ENCODE measurements at places on chromosomes 7 and 10.

GRCh38 chr10:58570979-58571378 lies 58.3 kb downstream of the BICC1 start:
- DNase-seq: no peak

- no peak for DNase-seq
These were observed 325.2 kb downstream of the PRPF18 start for GRCh38 chr10:13911821-13912520.

DNA sequence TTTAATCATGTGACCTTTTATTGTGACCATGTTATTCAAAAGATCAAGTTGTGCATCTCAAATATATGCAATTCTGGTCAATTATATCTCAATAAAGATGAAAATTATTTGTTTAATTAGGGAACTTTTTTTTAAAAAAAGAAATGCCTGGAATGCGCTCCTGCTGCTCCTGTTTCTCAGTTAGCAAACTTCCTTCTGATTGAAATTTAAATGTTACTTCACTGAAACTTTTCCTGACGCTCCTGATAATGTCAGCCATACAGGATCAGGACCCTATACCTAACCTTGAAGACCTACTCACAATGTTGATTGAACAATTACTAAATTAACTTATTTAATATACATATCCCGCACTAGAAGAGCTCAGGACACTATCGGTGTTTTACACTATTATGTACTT lies 190.4 kb downstream of the MACC1 start:
- DNase-seq: no peak

GRCh38 chr10:87594864-87595263 lies 64.8 kb upstream of the PAPSS2 start:
- DNase-seq: no peak

DNA sequence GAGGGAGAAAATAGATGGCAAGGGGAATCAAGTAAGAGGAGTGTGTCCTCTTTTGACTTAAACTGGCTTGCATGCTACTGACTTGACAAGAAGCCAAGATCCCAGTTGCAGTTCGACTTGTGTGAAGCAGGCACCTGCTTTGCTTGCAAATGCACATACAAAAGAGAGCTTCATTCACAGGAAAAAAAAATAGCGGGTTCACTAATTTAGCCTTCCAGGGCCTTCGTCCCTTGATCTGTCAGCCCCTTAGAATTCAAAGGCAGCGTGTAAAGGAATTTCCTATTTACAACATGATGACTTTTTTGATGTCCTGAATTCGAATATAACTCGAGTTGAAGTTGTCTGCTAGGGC lies 192.1 kb downstream of the CELF2 start:
- no peak for DNase-seq

DNA sequence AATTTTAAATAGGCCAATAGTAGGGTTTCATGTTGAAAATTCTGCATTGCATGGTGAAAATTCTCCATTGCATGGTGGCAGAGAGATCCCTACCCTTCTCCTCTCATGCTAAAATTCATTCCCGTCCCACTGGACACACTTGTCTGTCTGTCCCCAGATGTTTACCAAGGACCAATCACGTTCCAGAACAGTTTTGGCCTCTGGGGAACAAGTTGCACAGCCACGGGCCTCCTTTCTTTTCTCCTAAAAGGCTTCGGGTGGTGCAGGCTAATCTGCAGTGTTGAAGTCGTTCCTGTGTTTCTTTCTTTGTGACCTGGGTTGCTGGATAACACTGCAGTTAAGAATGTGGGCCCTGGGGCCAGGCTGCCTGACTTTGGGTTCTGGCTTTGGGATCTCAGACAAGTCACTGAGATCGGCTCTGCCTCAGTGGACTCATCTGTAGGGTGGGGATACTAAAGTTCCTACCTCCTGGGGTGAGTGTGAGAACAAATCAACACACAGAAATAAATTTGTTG lies 113.1 kb upstream of the FAM204A start:
- no peak for DNase-seq

- no peak for DNase-seq
These were observed 35.7 kb upstream of the DYNC1I1 start for GRCh38 chr7:95736635-95737034.

DNA sequence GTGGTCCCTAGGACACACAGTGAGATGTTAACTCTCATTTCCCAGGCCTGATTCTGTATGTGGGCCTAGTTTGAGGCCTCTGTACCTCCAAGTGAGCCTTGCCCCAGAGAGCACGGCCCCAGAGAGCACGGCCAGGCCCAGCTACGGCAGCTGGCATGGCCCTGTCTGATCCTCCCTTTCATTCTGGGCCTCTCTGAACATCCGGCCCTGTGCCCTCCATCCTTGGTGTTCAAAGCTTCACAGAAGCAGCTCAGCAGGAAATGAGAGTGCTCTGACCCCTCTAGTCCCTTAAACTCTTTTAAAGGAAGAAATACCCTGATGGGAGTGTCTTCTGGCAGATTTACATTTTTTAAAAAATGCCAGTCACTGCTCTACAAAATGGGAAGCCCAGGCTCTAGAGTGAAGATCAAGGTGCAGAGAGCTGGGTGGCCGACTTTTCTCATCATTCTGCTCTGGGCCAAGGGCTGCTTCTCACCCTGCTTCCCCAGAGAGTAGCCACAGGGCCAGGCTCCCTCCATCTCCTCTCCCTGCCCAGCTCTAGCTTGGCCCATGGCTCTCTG lies 171.9 kb downstream of the RPS24 start:
- no peak for DNase-seq

GRCh38 chr10:113027574-113028455 lies 77.8 kb downstream of the TCF7L2 start:
- no peak for DNase-seq

GRCh38 chr10:5566614-5567013 lies 41.9 kb downstream of the CALML3 start:
- no peak for DNase-seq

GRCh38 chr10:19098803-19099202 lies 50.2 kb downstream of the MALRD1 start:
- no peak for DNase-seq

DNA sequence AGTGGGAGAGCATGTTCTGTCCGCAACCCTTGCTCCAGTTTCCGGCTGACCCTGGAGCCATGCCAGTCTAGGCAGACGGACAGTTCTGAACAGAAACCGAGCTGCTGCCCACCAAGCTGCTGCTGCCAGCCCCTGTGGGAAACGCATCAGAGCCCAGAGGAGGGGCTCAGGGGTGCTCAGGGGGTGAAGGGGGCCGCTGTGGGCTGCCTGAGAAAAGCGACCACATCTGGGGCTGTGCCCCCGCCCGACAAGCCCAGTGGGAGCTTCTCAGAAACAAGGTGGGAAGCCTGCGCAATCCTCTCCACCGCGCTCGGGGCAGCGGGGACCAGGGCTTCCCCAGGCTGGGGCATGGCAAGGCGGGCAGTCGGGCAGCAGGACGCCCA lies 38.8 kb upstream of the CFAP46 start:
- no peak for DNase-seq

- DNase-seq: no peak
These were observed 59.9 kb upstream of the ECHDC3 start for GRCh38 chr10:11682267-11682683.

DNA sequence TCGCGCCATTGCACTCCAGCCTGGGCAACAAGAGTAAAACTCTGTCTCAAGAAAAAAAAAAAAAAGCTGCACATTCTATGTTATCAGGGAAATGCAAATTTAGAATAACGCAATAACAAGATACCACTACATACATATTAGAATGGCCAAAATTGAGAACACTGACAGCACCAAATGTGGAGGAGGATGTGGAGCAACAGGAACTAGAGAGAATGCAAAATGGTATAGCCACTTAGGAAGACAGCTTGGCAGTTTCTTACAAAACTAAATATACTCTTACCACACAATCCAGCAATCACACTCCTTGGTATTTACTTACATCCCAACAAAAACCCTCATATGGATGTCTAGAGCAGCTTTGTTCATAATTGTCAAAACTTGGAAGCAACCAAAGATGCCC lies 76.8 kb downstream of the ALOX5 start:
- DNase-seq: no peak

- peak; percentile 63 for DNase-seq
These were observed 4.9 kb upstream of the SLC29A3 start for GRCh38 chr10:71314028-71314693.

- DNase-seq: no peak
These were observed 179.7 kb upstream of the GRB10 start for GRCh38 chr7:50962281-50962883.

- DNase-seq: no peak
These were observed 16.2 kb downstream of the CHST3 start for GRCh38 chr10:71980181-71981014.

GRCh38 chr10:53387562-53387961 lies 615.0 kb upstream of the MBL2 start:
- no peak for DNase-seq

DNA sequence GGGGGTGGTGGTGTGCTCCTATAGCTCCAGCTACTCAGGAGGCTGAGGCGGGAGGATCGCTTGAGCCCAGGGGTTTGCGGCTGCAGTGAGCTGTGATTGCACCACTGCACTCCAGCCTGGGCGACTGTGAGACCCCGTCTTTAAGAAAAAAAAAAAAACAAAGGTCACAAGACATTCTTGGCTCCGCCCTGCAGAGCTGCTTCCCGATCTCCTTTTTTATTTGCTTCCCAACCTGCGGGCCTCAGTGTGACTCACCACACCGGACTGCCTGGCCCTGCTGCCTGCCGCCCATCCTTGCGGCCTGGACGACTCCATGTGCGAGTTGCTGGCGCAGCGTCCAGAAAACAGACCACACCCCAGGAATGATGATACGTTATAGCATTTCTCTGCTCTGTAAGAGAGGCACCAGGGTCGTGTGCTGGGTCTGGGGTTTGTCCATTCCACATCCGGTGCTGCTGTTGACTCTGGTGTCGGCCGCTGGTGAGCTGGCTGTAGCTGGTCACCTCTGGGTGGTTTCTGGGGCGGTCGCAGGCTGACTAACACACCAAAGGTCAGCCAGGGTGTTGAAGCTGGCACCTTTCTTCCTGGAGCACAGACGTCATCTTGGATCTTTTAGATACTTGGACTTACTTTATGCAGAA lies 123.6 kb downstream of the TCF7L2 start:
- no peak for DNase-seq

DNA sequence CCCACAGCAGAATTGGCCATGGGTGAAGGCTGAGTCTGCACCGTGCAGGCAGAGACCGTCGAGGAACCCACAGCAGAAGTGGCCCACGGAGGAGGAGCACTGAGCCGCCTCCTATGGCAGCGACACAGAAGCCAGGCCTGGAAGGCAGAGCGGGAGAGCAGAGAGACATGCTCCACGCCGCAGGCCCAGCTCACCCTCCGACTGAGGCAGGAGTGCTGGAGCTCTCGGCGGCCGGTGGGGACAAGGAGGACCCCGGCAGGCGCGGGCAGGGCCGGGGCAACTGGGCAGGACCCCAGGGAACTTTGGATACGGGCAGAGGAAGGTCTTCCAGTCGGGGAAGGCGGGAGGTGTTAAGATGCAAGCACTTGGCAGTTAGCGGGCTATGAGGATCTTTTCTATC lies 420.4 kb downstream of the DNAJB6 start:
- DNase-seq: no peak

GRCh38 chr10:20254078-20254477 lies 437.8 kb downstream of the PLXDC2 start:
- DNase-seq: no peak

DNA sequence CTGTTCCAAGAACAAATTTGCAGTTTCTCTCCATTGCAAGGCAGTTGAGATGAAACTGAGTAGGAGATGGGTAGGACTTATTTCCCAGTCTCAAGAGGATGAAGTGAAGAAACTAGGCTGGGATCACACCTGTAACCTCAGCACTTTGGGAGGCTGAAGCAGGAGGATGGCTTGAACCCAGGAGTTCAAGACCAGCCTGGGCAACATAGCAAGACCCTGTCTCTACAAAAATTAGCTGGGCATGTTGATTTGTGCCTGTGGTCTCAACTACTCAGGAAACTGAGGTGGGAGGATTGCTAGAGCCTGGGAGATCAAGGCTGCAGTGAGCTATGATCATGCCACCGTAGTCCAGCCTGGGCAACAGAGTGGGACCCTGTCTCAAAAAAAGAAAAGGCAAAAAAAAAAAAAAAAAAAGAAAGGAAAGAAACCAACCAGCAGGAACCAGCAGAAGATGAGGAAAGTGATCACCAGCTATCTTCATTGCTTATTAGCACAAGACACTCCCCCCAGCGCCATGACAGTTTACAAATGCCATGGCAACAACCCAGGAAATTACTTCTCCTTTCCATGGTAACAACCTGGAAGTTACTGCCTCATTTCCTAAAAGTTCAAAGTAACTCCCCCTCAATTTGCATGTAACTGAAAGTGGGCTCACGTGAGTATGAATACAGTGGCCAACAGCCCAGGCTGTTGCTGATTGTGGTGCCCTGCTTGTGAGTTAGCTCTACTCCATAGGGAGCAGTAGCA lies 18.3 kb upstream of the ST8SIA6 start:
- no peak for DNase-seq

DNA sequence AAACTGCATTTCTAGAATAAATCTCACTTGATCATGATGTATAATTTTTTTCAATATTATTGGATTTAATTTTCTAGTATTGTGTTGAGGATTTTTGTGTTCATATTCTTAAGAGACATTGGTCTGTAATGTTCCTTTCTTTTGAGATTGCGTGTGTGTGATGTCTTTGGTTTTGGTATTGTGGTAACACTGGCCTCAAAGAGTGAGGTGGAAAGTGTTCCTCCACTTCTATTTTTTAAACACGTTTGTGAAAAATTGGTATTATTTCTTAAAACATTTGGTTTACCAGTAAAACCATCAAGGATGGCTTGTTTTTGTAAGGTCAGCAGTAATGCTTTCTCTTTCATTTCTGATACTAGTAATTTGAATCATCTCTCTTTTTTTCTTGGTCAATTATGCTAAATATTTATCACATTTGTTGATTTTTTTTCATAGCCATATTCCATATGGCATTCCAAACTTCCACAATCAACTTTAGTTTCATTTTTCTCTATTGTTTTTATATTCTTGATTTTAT lies 290.2 kb upstream of the CDC14C start:
- DNase-seq: peak; percentile 16

DNA sequence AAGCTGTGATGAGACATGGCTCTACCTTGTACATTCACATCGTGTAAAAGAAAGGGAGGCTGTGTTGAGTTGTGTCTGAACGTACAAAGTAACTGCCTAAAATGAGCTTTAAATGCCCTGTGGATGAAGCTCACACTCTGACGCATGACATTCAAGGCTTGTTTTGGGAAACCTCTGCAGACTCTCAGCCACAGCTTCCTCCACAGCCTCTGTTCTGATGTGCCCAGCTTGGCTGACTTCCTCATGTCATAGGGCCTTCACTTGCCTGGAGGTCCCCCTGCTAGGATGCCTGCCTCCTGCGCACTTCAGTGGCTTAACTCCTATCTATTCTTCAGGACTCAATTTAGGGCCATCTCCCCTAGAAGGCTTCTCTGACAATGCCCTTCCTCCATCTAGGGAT lies 230.0 kb upstream of the HABP2 start:
- DNase-seq: no peak

DNA sequence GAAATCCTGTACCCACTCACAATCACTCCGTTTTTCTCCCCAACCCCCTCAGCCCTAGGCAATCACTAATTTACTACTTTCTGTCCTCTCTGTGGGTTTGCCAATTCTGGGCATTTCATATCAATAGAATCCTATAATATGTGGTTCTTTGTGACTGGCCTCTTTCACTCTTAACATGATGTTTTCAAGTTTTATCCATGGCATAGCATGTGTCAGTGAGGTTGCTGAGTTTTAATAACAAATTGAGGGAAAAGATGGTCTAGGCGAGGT lies 11.9 kb downstream of the PLAU start:
- peak; percentile 32 for DNase-seq
